ENCODE measurements at places on chromosomes 6 and 20.

- DNase-seq = no peak
Observed at GRCh38 chr20:55067158-55067825, 591.9 kb downstream of the DOK5 start.

GRCh38 chr6:169046021-169046420, 207.6 kb downstream of the THBS2 start:
- DNase-seq = no peak

GRCh38 chr20:1336699-1337367, 7.9 kb upstream of the SDCBP2 start:
- DNase-seq = peak; percentile 62

DNA sequence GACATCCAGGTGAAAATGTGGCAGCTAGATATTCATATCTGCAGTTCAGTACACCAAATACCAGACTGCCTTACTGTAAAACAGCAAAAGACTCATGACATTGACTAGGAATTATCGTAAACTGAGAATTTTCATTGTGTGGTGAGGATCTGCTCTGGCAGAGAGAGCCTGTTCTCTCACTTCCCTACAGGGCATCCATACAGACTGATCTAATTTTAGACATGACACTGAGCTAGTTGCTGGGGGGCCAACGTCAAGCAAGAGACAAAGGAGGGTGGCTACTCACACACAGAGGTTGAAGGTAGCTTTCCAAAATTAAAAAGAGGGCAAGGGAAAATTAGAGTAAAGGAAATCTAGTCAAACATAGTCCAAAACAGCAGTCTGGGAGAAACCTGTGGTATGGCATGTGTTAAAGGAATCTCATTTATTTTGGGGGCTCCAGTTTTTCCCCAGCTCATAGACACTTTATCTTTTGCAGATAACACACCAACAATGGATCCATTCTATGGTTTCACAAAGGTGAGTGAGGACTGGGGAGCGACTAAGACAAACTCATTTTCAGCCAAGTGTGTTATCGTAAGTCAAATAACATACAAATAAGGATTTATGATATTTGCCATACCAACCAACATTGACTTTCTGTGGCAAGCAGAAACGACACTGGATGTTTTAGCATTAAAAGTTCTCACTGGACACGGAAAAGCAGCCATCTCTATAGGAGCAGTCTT, 36.6 kb upstream of the NHSL1 start:
- no peak for DNase-seq

- DNase-seq = peak; percentile 85
Observed at GRCh38 chr6:135181333-135182070, 394 bp downstream of the MYB start.

- DNase-seq = no peak
Observed at GRCh38 chr6:4352322-4352669, 216.9 kb upstream of the ECI2 start.

DNA sequence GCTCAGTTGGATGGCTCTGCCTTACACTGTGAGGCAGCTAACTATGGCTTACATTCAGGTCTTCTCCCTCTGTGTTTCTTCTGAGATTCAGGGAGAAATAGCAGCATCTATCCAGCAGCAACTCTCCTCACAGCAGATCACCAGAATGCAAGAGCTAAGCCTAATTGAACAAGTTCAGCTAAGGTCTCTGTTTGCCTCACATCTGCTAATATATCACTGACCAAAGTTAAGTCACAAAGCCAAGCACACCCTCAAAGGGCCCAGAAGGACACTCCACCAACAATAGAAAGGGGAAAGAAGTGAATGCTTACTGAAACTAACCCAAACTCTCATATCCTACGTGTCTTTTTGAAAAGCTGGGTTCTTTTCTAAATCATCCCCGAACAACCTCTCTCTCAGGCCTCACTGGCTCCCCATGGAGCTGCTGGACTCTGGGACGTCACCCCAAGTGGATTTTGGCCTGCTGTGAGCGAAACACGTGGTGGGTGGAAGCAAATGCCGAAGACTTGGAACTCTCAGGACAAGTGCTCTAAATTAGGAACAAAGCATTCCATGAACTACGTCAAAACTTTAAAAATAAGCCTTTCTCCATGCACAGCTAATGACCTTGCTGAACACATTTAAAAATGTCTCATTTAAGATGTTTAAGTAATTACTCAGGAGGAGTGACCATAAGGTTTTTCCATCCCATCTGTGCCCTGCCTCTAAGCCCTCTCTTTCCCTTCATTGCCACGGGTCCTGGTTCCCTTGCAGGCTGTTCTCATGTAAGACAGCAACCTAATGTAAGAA, 167.5 kb upstream of the PLCB4 start:
- DNase-seq = no peak

DNA sequence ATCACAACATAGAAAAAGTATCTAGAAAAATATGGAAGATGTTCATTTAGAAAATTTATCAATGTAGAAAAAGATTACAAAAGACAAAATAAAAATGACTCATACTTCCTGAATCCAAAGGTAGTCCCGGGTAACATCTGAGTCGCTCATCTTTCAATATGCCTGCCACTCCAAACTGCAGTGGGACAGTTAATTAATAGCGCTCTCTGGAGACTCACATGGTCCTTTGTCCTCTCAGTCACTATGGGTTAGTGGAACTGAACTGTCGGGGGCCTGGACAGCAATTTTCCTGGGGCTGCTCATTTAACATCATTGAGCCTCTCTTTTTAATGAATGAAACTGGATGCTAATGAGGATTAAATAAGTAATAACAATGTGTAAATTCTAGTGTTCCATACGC, 103.4 kb downstream of the MAP3K4 start:
- DNase-seq = no peak

DNA sequence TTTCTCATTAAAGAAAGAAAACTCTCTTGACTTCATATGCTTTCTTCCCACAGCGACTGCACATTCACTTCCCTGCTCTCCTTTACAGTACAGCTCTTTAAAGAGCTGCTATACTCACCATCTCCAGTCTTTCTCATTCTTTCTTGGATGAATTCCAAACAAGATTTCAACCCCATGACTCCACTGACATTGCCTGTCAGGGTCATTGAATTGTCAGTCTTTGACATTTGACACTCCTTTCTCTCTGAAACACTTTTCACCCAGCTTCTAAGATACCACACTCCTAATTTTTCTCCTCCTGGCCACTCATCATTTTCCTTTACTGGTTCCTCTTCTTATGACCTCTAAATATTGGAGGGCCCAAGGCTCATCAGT, 811 bp upstream of the ARMH2 start:
- no peak for DNase-seq

- no peak for DNase-seq
Observed at GRCh38 chr6:137227871-137228302, 8.7 kb upstream of the IFNGR1 start.

- DNase-seq = no peak
Observed at GRCh38 chr6:3723966-3724365, 27.5 kb downstream of the PXDC1 start.

DNA sequence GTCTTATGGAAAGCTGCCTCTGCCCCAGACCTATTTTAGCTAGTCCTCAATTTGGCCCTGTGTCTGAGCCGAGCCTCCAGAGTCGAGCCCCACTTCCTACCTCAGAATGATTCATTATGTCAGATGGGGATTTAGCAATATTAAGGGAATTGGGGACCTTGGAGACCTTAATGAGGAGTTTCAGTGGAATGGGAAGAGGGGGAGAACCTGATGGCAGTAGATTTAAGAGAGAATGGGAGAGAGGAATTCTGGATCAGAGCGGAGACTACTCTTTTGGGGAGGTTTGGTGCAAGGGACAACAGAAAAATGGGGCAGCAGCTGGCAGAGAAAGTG, 63.5 kb downstream of the EFHC1 start:
- no peak for DNase-seq

GRCh38 chr6:45477790-45478189, 100.1 kb upstream of the SUPT3H start:
- DNase-seq = no peak

DNA sequence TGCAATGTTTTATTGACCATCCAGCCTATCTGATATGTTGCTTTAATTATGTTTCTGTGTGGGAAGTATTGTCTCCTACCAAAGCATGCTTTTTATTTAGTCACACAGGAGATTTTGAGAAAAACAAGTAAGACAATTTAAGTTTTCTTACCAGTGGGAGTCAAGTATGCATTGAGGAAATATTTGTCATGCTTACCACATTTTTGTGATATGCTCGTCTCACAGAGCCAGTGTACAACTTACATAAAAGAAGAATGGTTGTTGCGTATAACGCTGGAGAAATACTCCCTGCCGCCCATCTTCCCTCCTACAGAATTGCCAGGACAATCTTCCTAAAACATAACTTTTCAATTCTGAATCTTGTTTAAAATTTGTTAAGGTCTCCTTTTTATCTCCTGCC, 37.1 kb upstream of the FILIP1 start:
- no peak for DNase-seq

DNA sequence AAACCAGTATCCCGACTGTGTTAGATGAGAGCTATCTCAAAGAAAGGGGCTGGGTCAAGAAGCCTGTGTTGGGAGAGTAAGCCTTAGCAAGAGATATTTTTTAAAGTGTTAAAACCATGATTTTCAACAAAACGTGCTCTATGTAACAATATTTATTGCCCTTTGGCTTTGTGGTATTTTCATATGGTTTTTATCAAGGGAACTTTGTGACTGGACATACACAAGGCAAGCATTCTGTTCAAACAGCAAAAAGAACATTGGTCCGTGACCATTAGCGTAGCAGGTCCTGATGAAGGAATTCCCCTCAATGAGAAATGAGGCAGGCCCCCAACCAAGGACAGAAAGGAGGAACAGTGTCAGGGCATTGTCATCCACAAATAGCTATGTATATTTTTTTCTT, 222.6 kb downstream of the MYLK4 start:
- DNase-seq = no peak

DNA sequence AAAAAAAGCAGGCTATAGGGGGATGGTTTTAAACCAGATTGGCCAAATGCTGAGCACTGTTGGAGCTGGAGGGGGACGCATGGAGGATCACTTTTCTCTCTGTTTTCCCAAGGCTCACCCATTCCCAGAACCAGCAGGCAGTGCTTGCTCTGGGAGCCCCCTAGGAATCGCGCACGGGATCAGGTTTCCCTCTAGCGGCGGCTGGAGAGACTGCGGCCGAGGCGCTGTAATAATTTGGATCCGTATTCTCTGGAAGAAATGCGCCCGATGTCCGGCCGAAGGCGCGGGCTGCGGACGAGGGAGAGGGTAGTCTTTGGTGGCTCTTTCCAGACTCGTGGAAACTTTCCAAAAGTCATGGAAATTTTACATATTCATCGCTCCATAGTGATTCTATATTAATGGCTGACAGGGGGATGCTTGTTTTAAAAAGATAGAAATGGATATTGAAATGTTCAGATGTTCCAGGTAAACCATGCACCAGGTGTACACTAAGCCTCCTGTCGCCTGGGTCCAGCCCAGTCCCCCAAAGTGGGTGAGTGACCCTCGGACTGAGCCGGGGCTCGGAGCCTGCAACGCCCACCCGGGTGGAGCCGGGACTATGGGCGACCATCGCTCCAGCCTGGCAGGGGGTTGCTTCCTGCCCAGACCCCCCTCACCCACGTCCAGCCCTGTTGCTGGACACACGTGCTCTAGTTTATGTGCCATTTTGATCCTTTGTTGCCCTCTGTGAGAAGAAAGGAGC, 78.7 kb upstream of the PHACTR3 start:
- peak; percentile 70 for DNase-seq

DNA sequence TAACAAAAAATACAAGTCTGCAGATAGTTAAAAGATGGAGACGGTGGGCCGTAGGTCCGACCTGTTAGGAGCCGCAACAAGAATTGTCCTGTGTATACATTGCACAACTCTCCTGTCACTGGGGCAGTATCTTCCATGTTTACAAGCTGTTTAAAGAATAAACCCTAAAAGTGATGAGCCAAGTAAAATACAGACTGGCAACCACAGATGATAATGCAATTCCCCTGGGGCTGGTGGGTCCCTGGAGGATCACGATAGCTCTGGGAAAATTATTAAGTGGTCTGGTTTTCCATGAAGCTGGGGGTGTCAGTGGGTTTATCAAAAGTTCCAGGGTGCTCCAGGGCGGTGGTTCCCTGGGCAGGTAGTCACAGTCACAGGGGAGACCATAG, 8.1 kb upstream of the FAM50B start:
- no peak for DNase-seq

GRCh38 chr6:134714679-134715078, 235.2 kb downstream of the ALDH8A1 start:
- DNase-seq = no peak

- DNase-seq = no peak
Observed at GRCh38 chr6:74752303-74752702, 453.6 kb downstream of the COL12A1 start.

- peak; percentile 87 for DNase-seq
Observed at GRCh38 chr6:10395704-10396546, 18.9 kb downstream of the TFAP2A start.

DNA sequence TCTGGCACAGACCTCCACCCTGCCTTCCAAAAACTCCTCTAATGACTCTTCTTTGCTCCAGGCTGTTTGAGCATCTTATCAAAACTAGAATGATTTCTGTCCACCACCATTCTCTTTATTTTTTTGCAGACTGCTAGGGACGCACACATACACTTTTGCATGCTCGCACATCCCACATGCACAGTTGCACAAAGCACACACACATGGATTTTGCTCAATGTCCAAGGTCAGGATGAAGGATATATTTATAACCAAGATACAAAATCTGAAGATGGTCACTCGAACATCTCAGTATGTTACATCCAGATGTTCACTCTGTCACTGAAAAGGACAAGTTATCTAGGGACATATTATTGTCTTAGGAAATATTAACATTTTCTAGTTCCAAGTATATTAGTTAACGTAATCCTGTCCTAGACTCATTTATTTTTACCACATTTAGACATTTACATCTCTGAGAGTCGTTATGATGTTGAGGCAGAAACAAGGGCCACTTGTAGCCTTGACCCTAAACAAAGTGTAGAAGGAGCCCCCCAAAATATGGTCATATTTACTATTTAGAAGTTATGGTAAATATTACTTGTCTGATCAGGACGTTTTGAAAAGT, 3.4 kb upstream of the SIM1 start:
- no peak for DNase-seq

DNA sequence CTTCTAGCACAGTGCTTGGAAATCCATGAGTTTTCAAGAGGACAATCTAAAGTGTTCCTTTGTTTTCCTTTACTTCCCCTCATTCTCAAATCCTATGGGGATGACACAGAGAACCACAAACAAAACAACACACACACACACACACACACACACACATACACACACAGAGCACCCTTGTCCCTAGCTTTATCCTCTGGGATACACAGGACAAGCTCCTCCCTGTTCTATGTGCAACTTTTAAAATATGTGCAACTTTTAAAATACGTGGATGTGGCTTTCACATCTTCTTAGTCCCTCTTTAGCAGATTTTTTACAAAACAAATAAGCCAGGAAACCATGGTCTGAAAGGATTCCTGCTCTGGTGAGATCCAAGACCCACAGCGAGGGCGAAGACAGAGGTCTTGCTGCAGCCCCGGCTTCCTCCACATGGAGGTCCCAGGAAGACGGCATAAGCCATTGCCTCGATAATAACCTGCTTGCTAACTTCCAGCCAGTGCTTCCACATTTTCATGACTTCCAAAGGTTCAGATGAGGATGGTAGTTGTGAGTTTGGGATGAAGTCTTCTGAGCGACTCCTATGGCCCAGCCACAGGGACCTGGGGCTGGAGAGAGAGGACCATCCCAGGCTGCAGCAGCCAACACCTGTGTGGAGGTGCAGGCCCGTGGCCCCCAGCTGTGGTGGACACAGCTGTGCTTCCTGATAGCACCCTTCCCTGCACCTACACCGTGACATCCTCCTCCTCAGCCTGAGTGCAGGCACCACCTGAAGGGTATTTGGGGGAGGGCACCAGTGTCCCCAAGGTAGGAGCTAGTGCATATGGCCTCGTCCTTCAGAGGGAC, 62.8 kb upstream of the CD93 start:
- no peak for DNase-seq
